Activated T-helper 1 cell treated with anti-CD3 and anti-CD28 coated beads, Interleukin-12 subunit alpha, Interleukin-12 subunit beta, Interleukin-2, Interleukin-4 antibody, amounts not matched to agents 30 ng/mL and 10 ng/mL and 1 ng/mL, durations not matched to agents 14 hours and 24 hours and 36 hours (primary cell): ENCODE measurements at places on chromosomes 11 and 22. TPM values are rescaled to one million over a fixed set of nuclear protein-coding genes. Genes with fewer than 3 reads are reported as not detected.

OR51B5 gene
- not detected in 2 replicates for total RNA-seq

CCDC81 gene
- 0.98 and 1.3 TPM in 2 replicates for total RNA-seq

OR8J3 gene
- total RNA-seq, result not detected in 2 replicates

NAALAD2 gene
- total RNA-seq, result not detected in 2 replicates

OR8G5 gene
- not detected in 2 replicates for total RNA-seq

RIC3 gene
- total RNA-seq, result 4.7 and 7.4 TPM in 2 replicates

SMIM35 gene
- total RNA-seq, result 0.10 and 0.16 TPM in 2 replicates

SHANK3 gene
- 0.05 and 0.10 TPM in 2 replicates for total RNA-seq

UCP2 gene
- total RNA-seq, result 821 and 858 TPM in 2 replicates

MS4A5 gene
- not detected in 2 replicates for total RNA-seq

ANO1 gene
- total RNA-seq, result not detected in 2 replicates

VWA5A gene
- total RNA-seq, result 7.9 and 8.0 TPM in 2 replicates

C1QTNF4 gene
- total RNA-seq, result 0.16 TPM in 1 of 2 replicates, not detected in the other

PDE2A gene
- 0.57 and 0.64 TPM in 2 replicates for total RNA-seq

GRCh38 chr11:66002648-66003225 is 434 bp downstream of the BANF1 start:
- peak overlapping the region; percentile 99 for H3K4me3 ChIP-seq
- no peaks in the 10 kb centered on the region for H3K27me3 ChIP-seq
- H3K27ac ChIP-seq, result peak overlapping the region; percentile 99
- peaks cover 42% of the 10 kb centered on the region for H3K36me3 ChIP-seq
- peaks cover 26% of the 10 kb centered on the region for H3K4me1 ChIP-seq

GRCh38 chr11:78768345-78768744 is 193.7 kb upstream of the NARS2 start:
- no peak overlapping the region for H3K27ac ChIP-seq
- H3K4me1 ChIP-seq, result no peaks in the 10 kb centered on the region
- H3K36me3 ChIP-seq, result no peaks in the 10 kb centered on the region
- no peak for DNase-seq
- no peak overlapping the region for H3K4me3 ChIP-seq

GRCh38 chr11:35548925-35549561 is 23.6 kb upstream of the PAMR1 start:
- H3K36me3 ChIP-seq, result no peaks in the 10 kb centered on the region
- peaks cover 2% of the 10 kb centered on the region for H3K27me3 ChIP-seq
- no peak for DNase-seq
- no peaks in the 10 kb centered on the region for H3K4me1 ChIP-seq
- H3K4me3 ChIP-seq, result no peak overlapping the region

DNA sequence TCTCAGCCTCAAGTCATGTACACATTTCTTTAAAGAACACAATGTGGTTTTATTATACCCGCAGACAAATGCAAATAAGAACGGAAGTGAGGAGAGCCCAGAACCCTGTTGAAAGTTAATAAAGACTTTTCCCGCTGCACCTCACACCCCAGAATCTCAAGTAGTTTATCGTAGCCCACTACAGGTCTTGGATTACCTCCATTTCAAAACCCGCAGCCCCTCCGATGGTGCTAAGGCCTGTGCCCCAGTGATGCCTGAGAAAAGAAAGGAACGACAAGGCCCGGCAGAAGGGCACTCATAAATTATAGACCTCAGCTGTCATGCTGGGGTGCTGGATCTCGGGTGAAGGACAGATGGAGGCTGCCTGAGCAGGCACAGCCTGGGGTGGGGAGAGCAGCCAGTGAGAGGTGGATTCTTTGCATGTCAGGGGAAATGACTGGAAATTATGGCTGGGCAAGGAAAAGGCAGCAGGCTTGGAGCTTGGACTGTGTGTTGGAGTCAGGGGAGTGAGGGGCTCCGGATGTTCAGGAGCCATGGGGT is 354.1 kb downstream of the NTM start:
- no peak overlapping the region for H3K27ac ChIP-seq
- H3K4me1 ChIP-seq, result no peaks in the 10 kb centered on the region

DNA sequence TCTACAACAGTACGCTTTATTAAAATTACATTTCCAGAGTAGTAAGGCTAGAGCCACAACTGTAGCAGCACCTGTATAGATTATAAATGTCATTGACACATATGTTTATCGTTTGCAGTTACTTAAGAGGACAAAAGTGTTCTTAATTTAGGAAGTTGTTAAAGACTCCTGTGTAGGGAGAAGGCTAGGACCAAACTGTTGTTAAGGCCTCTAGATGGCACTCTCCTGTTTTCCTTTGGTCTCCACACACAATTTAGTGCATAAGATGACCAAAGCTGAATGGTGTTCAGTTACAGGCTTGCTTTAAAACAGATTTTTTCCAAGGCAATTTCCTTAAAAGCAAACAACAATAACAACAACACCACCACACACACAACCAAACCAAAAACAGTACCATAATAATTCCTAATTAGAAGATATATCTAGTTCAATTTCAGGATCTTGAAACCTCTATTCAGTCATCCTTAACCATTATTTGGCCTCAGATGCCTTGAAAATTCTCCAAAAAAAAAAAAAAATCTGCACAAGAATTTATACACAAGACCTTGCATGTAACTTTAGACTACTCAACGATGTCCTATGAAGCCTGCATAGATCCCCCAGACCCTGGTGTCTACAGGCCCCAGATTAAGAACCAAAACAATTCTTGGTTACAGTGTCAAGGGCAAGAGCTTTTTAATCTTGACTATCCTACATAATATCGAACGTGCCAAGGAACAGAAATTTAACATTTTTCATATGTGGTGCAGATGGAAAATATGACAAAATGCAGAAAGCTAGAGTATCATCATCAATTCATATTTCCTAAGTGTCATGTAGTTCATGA is 42.6 kb upstream of the APOA1 start:
- peak overlapping the region; percentile 66 for H3K27ac ChIP-seq
- H3K4me3 ChIP-seq, result no peak overlapping the region
- peaks cover 13% of the 10 kb centered on the region for H3K36me3 ChIP-seq

GRCh38 chr22:20054485-20054884 is 25.6 kb upstream of the DGCR8 start:
- peaks cover 15% of the 10 kb centered on the region for H3K36me3 ChIP-seq
- H3K4me3 ChIP-seq, result no peak overlapping the region
- H3K27ac ChIP-seq, result no peak overlapping the region
- no peaks in the 10 kb centered on the region for H3K27me3 ChIP-seq
- no peak for DNase-seq

- H3K27me3 ChIP-seq, result peaks cover 6% of the 10 kb centered on the region
- no peaks in the 10 kb centered on the region for H3K36me3 ChIP-seq
- H3K4me1 ChIP-seq, result no peaks in the 10 kb centered on the region
- H3K27ac ChIP-seq, result no peak overlapping the region
- no peak overlapping the region for H3K4me3 ChIP-seq
- DNase-seq, result no peak
Observed at GRCh38 chr11:115338476-115338875, 165.7 kb downstream of the CADM1 start.

DNA sequence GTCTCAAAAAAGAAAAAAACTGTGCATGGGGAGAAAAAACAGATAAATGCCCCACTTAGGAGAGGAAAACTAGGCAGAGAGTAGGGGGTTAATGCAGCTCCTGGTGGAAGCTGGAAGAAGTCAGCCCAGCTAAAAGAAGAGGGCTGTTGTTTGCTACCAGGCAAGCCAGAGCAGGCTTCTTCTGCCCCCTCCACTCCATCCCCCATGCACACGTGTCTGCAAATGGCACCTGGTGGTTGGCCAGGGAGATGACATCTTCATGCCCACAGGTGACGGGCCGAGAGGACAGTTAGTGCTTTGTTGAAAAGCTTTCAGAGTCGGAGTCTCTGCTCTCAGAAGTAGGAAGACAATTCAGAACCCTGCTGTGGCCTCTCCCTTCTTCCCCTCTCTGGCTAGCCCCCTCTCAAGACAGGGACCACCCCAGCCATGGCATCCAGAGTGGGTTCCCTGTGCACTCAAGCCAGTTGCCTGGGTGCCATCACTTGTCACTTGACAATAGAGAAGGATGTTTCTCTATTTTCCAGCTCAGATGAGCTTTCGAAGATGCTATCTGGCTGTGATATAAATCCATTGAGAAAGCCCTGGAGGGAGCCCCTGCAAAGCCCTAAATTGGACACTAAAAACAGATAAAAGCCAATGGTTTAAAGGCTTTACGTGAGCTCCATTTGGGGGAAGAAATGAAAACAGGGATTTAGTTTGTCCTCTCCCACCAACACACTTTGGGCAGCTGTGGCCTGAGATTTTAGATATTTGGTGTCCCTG is 142.0 kb downstream of the TRIM29 start:
- no peaks in the 10 kb centered on the region for H3K36me3 ChIP-seq
- H3K27me3 ChIP-seq, result no peaks in the 10 kb centered on the region
- H3K4me1 ChIP-seq, result no peaks in the 10 kb centered on the region
- DNase-seq, result no peak
- no peak overlapping the region for H3K27ac ChIP-seq

- H3K4me1 ChIP-seq, result peaks cover 12% of the 10 kb centered on the region
- no peak for DNase-seq
- H3K36me3 ChIP-seq, result no peaks in the 10 kb centered on the region
Observed at GRCh38 chr11:46461461-46461927, 69.9 kb upstream of the CHRM4 start.

DNA sequence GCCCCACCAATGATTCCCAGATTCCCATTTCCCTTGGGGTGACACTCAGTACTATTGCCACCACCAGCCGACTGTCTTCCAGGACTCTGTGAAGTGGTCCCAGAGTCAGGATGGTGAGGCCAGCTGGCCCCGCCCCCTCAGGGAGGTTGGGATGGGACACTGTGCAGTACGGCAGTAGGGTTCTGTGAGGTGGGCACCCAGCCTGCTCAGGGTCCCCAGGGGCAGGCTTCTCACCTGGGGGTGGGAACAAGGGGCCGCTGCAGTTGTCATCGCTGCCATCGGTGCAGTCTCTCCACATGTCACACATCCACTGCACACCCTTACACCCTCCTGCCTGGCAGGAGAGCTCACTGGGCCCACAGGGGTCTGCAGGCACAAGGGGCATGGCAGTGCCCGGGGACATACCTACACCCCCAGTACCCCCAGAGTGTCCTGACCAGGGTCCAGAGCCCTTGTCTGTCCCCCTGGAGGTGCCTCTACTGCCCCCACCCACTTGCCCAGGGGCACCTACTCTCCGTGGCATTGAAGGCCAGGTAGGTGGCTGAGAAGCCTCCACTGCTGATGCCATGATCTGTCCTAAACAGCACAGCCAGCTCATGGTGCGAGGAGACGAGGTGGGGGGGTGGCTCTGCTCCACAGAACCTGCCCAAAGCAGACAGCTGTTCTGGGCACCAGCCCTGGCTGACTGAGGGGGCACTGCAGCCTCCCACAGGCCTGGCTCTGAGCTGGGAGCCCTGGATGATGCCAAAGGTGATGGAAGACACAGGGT is 1.9 kb upstream of the C1QTNF5 start:
- H3K4me3 ChIP-seq, result no peak overlapping the region
- no peak for DNase-seq
- H3K27ac ChIP-seq, result no peak overlapping the region
- peaks cover 9% of the 10 kb centered on the region for H3K36me3 ChIP-seq

- peaks cover 4% of the 10 kb centered on the region for H3K36me3 ChIP-seq
- H3K4me3 ChIP-seq, result no peak overlapping the region
- peaks cover 31% of the 10 kb centered on the region for H3K27me3 ChIP-seq
- peaks cover 11% of the 10 kb centered on the region for H3K4me1 ChIP-seq
Observed at GRCh38 chr11:61913699-61914395, 3.5 kb downstream of the RAB3IL1 start.

DNA sequence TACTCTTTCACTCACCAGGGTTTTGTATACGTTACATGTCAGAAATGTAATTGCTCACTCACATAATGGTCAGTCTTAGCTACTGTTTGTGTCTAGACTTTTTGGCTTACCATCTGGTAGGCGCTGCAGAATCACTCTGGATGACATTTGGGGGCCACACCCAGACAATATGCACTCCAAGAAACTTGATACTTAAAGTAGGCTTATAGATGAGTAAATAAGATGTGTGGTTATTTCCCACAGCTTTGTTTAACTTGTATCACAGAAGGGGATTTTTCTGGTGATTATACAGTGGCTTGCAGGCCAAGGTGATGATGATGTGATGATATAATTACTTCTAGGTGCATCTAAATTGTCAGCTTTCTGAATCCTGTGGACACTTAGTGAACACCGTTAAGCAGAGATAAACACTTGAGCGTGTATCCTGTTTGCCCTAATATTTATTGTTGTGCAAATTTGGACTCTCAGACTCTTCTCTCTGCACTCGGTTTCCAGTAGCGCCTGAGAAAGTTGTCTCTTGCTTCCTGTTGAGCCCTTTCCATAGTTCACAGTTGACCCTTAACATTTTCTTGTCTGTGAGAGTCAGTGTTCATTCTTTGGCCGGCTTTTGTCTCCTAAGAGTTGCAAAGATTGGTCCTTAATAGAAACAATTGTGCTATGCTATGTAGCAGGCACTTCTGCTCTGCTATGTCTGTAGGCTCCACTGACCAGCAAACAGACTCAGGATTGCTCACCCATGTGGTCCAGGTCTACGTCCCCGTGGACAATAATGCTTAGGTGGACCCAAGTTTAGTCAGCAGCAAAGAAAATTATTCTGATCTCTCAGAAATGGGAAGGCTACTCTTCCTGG is 89.3 kb downstream of the PRR5L start:
- DNase-seq, result peak; percentile 6
- peak overlapping the region; percentile 54 for H3K4me3 ChIP-seq
- peak overlapping the region; percentile 80 for H3K27ac ChIP-seq
- H3K4me1 ChIP-seq, result peaks cover 67% of the 10 kb centered on the region
- no peaks in the 10 kb centered on the region for H3K27me3 ChIP-seq
- H3K36me3 ChIP-seq, result peaks cover 58% of the 10 kb centered on the region

- no peak overlapping the region for H3K27ac ChIP-seq
- no peak overlapping the region for H3K4me3 ChIP-seq
- no peaks in the 10 kb centered on the region for H3K36me3 ChIP-seq
- DNase-seq, result no peak
- H3K27me3 ChIP-seq, result peaks cover 41% of the 10 kb centered on the region
Observed at GRCh38 chr11:2862395-2863275, 22.9 kb downstream of the CDKN1C start.
